ENCODE measurements at places on chromosomes 1 and 21.

GRCh38 chr1:53733447-53733931 lies 5.5 kb downstream of the GLIS1 start:
- no peak for DNase-seq

DNA sequence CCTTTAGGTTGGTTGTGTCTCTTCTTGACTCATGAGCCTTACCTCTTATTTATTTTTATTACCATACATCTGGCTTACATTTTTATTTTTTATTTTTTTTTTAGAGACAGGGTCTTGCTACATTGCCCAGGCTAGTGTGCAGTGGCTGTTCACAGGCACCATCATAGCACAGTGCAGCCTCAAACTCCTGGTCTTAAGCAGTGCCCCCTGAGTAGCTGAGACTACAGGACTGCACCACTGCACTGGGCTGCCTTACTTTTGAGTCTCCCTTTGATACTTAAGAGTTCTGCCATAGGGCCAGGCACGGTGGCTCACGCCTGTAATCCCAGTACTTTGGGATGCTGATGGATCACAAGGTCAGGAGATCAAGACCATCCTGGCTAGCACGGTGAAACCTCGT lies 76.4 kb upstream of the MACF1 start:
- DNase-seq, result no peak

DNA sequence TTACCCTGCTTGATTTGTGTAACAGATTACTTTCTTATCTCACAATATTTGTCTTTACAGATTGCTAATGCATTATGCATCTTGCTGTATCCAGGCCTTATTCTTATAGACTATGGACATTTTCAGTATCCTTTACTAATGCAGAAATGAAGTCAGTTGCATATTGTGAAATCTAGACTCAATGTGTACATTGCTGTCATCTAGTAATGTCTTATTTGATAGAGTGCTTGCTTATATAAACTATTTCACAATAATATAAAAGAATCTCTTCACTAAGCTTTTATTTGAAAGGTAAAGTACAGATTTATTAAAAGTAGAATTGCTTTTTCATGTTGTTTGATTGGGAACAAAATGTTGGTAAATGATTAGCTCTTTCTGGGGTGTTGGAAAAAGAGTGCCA lies 39.6 kb downstream of the ALG6 start:
- DNase-seq, result no peak

DNA sequence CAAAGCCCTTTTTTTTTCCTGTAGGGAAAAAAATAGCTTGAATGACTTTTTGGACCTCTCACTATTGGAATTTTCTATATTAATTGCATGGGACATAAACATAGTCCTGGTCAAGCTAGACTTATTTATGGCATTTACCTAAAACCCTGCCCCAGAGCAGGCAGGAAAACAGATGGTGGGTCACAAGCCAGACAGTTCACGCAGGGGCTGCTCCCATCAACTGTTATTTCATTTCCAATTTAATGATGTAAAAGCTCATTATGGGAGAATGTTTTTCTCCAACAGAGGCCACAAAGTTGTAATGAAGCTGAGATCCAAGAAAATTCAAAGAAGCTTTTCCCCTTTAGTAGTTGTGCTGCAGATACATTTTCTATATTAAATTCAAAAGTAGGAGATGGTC lies 99.2 kb downstream of the SGIP1 start:
- DNase-seq, result peak; percentile 6

DNA sequence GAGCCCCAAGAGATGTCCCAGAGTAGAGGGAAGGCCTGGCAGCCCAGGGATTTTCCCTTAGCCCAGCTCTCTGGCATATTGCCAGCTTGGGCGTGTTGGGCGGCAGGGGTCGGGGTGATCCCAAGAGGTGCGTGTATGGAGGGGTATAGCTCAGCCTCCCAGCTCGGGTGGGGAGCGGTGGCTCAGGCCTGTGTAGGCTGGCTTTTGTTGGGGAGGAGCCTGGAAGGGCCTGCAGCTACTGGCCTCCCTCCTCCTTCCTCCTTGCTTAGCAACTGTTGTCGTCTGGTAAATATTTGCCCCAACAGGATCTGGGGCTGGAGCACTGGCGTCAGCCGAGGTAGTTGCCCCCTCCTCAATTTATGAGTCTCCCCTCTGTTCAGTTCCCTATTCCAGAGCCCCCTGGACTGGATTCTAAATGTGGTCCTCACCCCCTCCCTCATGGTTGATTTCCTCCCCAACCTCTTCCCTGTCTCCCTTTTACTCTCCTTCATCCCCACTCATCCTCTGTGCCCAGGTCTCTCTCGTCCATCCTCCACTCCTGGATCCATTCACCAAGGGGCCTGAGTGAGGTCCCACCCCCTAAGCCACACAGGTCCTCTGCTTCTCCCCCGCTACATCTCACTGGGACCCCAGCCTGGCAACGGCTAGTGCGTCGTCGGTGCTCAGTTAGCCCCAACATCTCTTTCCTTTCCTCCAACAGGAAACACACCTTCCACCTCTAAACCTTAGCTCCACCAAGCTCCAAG lies 10.3 kb upstream of the LMNA start:
- DNase-seq, result peak; percentile 66

DNA sequence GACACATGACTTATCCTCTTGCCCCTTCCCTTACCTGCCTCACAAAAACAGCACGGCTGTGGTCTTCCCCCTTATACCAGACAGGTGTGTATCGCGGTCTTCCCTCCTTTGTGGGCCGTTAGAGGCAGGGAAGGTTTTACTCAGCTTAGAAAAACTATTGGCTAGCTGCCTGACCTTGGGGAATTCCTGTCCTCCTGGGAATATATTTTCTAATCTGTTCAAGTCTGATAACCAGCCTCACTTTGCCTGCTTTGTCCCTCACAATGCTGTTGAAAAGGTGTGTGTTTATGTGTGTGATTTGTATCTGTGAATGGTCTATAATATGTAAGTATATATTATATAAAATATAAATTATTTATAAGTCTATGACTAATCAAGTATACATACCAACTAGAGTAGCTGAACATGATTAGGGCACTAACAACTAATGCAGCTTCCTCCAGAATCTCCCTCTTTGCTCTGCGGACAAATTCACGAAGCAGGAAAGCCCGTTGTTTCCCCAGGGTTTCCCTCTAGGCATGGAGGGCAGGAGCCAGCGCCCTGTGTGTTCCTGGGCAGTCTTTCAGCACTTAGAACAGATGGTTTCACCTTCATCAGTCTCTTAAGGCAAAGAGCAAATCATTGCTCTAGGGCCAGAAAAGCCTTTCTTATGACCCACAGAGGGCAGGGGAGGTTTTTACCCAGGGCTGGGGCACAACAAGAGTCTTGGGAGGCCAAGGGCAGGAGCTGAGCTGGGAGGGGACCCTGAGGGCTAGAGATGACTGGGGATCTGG lies 25.6 kb downstream of the SLC26A9 start:
- DNase-seq, result no peak

DNA sequence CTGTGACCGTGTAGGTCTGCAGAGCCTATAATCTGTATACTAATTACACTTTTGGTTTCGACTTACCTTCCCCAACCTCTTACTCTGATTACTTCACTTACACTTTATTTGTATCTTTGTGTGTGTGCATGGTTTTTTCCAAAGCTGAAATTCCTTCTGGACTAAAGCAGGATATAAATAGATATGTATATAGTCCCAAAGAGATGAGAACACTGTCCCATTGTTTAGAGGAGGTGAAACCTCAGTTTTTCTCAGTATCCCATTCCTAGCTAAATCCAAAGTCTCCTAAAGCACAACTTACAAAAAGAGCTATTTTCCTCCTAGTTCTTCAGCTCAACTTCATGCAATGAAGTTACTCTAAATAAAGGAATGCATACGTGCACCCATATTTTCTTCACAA lies 442.2 kb downstream of the SMYD3 start:
- DNase-seq, result no peak

GRCh38 chr1:172321451-172321850 lies 99.0 kb upstream of the C1orf105 start:
- peak; percentile 29 for DNase-seq

DNA sequence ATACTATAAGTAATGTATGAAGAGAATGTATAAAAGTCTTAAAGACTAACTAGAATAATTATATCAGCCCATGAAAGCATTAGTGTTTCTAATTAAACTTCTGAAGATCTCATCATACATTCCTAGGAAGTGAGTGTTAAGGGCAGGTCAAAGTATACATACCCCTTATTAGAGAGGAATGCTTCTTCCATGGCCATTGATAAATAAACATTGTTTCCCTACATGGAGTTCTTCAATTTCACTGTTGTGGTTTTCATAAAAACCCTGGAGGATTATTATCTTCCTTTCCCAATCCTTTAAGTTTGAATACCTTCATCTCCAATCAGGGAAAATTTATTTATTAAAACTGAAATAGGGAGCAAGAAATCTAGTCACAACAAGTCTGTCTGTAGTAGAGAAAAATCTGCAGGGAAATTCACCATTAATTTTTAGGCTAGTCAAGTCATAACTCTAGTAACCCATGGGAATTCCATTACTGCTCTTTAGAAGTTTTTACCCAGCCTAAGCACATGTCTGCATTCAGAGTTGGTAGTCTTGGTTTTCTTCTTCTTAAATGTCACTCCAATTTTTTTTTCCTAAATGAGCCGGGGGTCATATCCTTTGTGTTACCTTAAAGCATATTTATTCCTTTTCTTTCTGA lies 147.0 kb downstream of the TNFSF18 start:
- DNase-seq, result no peak

DNA sequence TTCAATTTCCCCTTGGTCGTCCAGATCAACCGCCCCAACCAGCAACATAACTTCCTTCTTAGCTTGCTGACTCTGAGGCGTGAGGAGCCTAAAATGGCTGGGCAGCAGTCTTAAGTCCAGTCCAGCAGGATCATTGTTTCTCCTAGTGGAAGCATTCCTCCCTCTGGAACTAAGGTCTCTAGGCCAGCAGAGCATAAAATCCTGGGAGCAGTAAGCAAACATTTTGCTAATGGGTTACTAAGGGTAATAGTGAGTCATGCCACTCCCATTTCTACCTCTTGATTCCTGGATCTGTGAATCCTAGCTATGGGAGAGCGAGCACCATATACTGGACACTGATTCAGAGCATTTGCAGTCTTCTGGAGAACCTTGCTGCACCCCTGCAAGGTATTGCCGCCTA lies 59.9 kb downstream of the ADSS2 start:
- DNase-seq, result no peak

- DNase-seq, result no peak
These were observed 11.4 kb downstream of the LGALS8 start for GRCh38 chr1:236535190-236535589.

DNA sequence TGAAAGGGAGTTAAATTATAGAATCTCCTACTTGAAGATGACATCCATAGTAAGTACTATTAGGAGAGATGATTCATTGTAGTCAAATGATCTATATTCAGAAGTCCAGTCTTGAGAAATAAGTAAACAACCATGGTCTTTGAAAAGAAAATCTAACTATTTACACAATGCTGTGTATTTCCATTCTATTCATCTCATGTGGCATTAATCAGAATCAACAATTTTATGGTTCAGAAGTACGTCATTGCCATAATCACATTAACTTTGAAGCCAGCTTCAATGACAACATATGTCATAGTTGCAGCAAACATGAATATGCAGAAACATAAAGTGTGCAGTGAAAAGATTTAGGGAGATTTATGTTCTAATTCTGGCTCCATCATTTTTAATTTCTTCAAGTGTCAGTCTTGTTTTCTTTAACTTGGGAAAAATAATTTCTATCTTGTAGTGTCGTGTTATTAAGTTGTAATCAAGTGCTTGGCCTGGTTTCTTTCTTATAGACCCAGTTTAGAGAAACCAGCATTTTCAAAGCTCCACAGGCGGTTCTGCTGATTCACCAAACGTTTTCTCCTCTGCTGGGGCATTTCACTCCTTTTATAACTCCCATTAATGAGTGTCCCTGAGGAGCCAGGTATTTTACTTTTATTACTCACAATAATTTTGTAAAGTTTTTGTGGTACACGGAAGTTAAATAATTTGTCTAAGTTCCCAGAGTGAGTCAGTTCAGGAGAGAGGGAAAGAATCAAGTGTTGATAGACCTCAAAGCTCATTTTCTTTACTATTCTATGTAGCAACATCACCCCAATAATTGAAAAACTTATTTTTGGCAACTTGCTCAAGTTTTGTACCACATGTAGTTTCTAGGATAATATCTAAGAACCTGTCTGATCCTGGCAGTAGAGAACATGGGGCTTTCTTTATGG lies 35.9 kb upstream of the PTGS2 start:
- DNase-seq, result no peak

GRCh38 chr21:44749116-44749758 lies 37.9 kb upstream of the TSPEAR start:
- no peak for DNase-seq

GRCh38 chr1:61638911-61639605 lies 85.9 kb downstream of the TM2D1 start:
- no peak for DNase-seq

DNA sequence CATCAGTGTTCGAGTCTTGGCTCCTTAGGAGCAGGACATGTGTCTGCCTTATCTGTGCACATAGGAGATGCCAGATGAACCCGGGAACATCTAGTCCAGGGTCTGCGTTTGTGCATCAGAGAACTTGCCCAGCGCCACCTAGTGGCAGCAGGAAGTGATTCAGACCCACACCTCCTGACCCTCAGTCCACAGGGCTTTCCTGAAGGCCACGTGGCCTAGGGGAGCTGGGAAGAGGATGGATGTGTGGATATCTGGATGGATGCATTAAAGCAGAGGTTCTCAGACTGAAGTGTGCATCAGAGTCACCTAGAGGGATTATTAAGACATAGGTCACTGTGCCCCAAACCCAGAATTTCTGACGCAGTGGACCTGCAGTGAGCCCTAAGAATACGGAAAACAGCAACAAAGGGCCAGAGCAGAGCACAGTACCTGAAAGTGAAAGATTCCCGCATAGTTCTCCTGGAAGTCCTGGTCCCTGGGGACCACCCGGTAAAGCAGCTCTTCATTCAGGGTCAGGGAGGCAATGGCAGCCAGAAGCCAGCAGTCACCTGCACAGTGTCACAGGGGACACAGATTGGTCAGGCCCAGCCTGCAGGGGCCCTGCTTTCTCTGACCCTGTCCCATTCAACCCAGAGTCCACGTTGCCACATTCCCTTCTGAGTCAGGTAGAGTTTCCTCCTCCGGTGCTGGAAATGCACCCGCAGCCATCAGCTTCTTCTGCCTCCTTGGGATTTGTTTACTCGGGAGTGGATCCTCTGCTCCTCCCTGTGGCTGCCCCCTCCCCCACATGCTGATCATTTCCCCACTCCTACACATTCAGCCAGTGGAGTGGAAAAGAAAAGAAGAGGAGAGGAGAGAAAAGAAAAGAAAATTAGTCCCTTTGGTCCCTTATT lies 37.0 kb downstream of the CAPN8 start:
- peak; percentile 51 for DNase-seq

- DNase-seq, result no peak
These were observed 20.1 kb upstream of the DISP3 start for GRCh38 chr1:11458811-11459275.

DNA sequence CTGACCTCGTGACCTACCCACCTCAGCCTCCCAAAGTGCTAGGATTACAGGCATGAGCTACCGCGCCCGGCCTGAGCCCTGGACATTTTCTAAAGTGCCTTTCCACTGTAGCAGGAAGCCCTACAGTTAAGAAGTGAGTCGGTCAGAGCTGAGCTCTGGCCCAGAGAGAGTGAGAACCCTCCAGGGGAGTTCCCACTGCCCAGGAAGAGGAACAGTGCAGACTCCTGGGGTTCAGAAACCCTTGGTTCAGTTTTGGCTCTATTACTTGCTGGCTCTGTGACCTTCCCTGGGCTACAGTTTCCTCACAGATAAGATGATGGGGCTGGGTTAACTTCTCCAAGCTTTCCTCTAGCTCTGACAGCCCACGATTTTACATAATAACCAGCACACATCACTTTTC lies 20.9 kb downstream of the SLC9A1 start:
- DNase-seq, result no peak

GRCh38 chr1:8754247-8754650 lies 63.2 kb downstream of the RERE start:
- DNase-seq, result no peak

GRCh38 chr21:28489162-28489561 lies 503.5 kb downstream of the LTN1 start:
- no peak for DNase-seq

- DNase-seq, result no peak
These were observed 48.8 kb downstream of the SUCO start for GRCh38 chr1:172581779-172582178.

Measured in right kidney (tissue), 9 donors.